ENCODE measurements at places on chromosomes 4 and X.
A peak's percentile ranks its signal among the peaks of the same experiment; 100 is the strongest.

- DNase-seq, result no peak
Measured at GRCh38 chr4:7645956-7646355, 211.2 kb upstream of the PSAPL1 start.

- no peak for DNase-seq
Measured at GRCh38 chr4:105273230-105273629, 126.6 kb downstream of the TET2 start.

DNA sequence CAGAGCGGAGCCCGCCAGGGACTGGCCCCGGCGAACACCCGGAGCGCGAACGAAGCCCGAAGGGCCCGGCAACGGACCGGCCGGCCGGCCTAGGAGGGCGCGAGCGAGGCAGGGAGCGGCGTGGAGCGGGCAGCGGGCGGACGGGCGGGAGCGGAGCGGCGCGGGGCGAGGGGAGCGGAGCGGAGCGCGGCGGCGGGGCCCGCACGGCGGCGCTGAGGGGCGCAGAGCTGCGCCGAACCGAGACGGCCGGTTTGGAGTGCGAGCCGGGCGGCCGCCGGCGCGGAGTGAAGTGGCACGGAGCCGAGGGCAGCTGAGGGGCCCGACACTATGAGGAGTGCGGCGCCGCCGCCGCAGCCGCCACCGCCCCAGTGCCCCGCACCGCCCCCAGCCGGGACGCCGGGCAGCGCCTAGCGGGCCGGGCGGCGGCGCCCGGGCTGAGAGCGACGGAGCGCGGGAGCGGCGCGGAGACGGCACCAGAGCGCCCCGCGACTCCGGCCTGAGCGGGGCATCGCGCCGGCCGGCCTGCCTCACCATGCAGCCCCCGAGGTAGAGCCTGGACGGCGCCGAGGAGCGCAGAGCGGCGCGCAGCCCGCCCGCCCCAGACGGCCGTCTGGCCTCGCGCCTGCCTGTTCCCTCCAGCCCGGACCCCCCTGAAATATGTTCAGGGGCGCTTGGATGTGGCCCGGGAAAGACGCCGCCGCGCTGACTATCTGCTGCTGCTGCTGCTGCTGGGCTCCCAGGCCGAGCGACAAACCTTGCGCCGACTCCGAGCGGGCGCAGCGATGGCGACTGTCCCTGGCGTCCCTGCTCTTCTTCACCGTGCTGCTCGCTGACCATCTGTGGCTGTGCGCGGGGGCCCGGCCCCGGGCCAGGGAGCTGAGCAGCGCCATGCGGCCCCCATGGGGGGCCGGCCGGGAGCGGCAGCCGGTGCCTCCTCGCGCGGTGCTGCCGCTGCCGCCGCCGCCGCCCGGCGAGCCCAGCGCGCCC is 793 bp downstream of the NALF2 start:
- DNase-seq, result no peak

- DNase-seq, result no peak
Measured at GRCh38 chr4:186067757-186068385, 1.1 kb upstream of the TLR3 start.

DNA sequence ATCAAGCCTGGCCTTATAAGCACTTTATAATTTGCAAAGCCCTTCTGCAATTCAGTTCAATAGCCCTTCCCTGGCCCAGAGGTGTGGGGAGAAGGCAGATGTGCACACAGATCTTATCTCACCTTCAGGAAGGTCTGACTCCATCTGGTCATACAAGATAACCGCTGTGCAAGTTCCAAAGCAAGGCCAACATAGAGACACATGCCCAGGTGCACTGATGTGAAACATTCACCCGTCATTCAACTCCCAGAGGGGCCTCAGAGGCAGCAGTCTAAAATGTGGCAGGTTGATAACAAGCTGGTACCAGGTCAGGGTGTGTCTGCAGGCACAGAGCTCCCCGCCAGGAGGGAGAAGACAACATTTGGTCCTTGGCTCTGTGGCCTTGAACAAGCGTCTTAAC is 10.9 kb upstream of the WFS1 start:
- no peak for DNase-seq

GRCh38 chr4:142574306-142574705 is 271.8 kb downstream of the INPP4B start:
- DNase-seq, result no peak

DNA sequence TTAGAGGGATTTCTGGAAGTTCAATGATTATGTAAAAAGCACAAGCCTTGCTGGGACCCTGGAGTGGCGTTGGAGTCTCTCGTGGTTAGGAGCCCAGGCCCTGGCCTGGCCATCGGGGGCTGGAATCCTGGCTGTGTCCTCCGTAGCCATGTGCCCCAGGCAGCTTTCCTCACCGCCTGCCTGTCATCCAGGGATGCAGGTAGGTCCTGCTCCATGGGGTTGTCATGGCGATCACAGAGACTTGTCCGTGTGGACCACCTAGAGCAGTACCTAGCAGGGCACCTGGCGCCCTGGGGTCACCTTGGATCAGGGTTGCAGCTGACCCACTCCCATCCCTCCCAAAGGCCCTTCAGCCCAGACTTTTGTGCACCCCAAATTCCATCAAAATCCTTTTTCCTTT is 30.2 kb upstream of the WFS1 start:
- no peak for DNase-seq

- no peak for DNase-seq
Measured at GRCh38 chr4:168796362-168797106, 213.5 kb downstream of the CBR4 start.

GRCh38 chr4:87868522-87868921 is 35.8 kb downstream of the MEPE start:
- DNase-seq, result no peak

DNA sequence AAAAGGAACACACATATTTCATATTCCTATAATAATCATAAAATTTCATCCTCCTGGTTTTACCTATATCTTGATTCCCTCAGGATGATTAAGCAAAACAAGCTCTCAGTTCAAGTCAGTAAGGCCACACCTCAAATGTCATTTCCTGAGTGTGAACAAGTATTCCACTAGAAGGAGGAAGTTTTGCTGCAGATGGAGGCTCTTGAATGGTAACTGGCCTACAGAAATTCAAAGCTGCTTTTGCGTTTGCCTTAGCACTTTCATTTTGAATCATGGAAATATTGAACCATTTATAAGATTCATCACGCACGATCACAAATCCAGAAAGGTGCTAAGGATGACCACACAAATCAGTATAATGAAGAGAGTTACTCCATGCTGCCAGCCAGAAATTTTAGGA is 254.4 kb upstream of the CXXC4 start:
- DNase-seq, result no peak

DNA sequence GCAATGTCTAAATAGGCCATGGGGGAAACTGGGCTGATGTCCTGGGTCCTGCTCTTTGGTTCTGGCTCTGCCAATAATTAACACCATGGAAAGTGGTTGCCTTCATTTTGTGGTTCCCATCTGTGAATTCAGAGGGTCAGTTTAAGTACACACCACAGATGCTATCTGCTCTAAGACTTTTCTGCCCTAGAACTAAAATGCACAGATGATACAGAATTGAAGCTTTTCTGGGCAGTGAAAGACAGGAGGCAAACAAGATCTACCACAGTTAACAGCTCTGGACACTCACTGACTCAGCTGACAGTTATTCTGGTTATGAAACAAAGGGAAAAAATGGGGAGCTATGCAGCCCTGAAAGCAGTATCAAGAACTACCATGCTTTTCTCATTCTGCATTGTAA is 37.3 kb downstream of the APBB2 start:
- no peak for DNase-seq

DNA sequence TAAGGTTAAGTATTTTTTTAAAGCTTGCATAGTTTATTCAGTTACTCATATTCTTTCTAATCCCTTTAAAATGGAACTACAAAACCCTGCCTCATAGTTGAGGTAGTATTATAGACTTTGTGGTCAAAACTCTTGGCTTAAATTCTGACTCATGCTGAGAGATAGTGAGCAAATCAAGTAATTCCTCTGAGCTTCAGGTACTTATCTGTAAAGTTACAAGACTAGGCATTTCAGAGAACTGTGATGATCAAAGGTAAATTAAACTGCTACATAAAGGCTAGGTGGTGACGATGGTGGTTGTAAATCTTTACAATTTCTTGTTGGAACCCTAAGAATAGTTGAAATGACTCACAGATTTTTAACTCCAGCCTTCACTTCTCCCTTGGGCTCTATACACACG is 3.2 kb upstream of the CLOCK start:
- DNase-seq, result no peak

GRCh38 chr4:20844311-20844710 is 144.1 kb downstream of the PACRGL start:
- DNase-seq, result no peak

DNA sequence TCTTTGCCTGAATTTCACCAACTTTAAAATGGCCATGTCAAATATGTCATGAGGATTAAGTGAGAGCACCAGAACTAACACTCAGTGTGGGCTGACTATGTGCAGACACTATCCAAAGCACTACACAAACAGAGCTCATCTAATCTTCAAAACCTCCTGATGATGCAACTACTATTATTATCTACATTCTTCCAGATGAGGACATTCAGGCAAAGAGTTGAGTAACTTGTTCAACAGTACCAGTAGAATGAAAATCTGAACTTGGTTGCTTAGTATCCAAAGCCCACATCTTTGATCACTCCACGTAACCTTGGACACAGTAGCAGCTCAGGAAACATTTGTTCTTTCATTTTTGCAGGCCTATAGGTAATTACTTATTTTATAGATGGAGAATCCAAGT is 90.1 kb downstream of the ATP8A1 start:
- no peak for DNase-seq

GRCh38 chr4:114649908-114650307 is 51.3 kb downstream of the UGT8 start:
- DNase-seq, result no peak

DNA sequence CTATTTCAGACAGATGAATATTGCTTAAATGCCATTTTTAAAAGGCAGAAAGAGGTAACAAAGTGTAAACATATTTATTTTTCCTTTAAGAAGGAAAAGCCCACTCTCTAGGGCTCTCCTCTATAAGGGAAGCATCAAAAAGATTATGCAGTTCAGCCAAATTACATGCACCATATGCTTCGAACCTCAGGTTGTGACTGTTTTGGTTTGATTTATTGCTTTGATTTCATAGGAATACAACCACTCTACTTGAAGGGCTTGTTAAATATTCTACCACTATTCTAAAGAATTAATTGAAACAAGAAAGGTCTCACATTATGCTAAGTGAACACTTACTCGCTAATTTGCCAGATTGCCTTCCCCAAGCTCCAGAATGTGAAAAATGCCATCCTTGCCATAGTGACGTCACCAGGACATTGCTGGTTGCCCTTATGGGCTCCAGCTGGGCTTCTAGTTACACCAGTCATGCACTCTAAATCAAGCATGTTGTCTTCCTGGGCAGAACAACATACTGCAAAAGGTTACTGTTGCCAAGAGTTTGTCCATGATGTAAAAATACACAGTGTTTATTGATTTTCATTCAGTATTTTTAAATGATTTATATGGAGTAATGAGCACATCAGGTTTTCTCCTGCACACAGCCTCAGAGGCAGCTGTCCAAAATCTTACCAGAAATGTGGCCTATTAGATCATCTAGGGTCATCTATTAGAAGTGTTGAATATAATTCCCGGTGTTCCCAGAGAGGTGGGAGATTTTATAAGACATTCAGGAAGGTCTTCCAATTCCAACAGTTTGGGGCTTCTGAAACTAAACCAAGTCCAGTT is 164.4 kb upstream of the RAPGEF2 start:
- DNase-seq, result no peak

GRCh38 chrX:148049441-148049840 is 68.3 kb downstream of the FMR1NB start:
- DNase-seq, result no peak

DNA sequence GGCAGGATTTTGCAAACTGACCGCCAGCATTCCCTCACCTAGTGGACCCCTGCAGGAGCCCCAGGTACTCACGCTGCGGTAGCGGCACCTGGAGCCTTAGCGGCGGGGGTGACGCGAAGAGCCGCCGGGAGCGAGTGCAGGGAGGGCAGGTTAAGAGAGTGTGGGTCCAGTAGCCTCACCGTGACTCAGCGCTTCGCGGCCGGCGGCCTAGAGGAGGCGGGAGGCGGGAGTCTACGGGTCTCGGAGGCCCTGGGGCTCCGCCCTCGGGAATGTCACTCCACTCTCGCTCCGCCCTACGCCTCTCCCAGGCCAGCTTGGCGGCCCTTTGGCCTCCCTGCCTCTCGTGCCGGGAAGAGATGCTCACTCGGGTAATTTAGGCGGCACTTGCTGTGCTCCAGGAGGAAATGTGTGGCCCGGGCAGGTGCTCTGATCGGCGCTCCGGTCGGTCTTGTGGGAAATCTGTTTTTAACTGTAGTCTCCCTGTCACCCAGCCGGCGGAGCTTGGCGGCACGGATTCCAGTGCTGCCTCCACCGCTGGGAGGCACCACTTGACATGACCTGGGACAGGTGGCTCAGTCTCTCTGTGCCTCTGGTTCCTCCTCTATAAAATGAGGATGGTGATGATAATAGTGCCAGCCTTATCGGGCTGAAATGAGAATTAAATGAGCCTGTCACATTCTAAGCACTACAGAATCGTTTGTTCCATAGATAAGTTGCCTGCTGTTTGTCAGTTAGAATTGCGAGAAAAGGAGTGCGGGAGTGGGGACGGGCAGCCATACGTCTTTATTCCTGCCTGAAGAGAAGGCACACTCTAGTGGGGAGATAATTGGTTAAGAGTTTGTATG is at the start of gene PIR:
Gene PIR (minus strand): TSS at position 216 of the 845 bp plus-strand sequence. CDS start 2,076 bp downstream, outside the sequence.
- DNase-seq, result peak; percentile 10

DNA sequence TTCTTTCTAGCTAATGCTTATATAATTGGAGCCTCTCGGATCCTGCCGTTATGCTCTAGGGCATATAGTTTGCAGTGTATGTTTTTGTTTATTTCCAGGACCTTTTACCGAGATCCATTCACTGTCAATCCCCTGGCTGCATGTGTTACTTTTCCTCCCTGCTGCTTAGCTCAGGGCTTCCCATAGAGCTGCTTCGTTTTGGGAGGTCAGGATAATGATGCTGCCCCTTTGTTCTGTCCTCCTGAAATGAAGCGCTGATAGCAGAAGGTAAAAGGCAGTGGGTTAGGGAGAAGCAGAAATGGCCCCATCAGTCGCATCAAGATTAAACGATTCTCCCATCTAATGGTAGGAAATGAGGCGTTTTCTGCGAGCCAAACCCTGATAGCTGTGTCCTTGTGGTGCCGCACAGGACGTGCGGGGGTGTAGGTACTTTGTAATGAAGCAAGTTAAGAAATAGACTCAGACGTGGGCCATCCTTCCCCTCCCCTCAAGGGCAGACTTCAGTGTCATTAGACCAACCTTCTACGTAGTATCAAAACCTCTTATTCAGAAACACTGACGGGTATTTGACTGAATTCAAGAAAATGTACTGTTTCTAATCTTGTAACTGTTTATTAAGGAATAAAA is 37.3 kb downstream of the AFF2 start:
- DNase-seq, result no peak

DNA sequence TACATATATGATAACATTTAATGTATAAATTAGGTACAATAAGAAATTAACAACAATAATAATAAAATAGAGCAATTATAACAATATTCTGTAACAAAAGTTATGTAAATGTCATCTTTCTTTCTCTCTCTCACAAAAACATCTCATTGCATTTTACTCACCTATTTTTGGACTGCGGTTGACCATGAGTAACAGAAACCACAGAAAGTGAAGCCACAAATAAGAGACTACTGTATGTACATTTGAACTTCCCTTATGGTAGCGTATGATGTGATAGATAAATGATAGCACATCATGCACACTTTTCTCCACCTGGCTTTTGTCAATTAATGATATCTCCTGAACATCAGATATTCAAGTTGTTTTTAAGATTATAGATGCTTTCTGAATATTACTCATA is 80.5 kb downstream of the HNRNPD start:
- DNase-seq, result no peak

All from stimulated activated CD8-positive, alpha-beta memory T cell treated with anti-CD3 and anti-CD28 coated beads, Interleukin-4, amount 100 ng/mL, for 4 hours (primary cell).